ENCODE measurements at places on chromosomes 11 and 22.

GRCh38 chr11:75632962-75633361 is 35.9 kb downstream of the MAP6 start:
- no peak for DNase-seq

GRCh38 chr11:66688561-66689534 is 11.2 kb upstream of the RBM4B start:
- DNase-seq = no peak

DNA sequence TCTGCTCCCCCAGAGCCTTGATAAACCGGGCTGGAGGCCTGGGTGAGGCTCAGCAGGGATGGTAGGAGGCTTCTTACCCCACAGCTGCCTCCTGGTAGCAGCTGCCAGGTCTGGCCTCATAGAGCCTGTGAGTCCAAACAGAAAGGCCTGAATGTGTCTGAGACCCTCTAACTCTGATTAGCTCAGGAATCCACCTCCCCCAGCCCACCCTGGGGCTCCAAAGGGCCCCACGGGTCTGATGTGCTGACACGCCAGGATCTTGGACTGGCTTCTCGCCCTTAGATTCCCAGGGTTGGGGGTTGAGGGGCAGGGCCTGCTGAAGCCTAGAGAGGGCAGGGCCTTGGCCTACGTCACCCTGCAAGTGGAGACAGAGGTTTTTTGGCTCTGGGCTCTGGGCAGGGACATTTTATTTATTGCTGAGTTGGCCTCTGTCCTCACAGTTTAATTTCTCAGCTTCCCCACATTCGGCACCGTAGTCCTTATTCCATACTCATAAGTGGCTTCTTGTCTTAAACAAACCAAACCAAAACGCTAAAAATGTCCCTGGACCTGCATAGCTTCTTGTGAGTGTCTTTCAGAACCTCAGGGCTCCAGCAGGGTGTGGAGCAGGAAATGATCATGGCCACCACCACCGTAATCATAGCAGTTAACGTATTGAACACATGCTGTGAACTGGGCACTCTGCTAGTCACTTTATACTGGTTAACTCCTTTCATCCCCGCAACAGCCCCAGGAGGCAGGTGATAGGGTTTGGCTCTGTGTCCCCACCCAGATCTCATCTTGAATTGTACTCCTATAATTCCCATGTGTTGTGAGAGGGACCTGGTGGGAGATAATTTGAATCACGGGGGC is 25.1 kb downstream of the KIAA1671 start:
- DNase-seq = no peak

DNA sequence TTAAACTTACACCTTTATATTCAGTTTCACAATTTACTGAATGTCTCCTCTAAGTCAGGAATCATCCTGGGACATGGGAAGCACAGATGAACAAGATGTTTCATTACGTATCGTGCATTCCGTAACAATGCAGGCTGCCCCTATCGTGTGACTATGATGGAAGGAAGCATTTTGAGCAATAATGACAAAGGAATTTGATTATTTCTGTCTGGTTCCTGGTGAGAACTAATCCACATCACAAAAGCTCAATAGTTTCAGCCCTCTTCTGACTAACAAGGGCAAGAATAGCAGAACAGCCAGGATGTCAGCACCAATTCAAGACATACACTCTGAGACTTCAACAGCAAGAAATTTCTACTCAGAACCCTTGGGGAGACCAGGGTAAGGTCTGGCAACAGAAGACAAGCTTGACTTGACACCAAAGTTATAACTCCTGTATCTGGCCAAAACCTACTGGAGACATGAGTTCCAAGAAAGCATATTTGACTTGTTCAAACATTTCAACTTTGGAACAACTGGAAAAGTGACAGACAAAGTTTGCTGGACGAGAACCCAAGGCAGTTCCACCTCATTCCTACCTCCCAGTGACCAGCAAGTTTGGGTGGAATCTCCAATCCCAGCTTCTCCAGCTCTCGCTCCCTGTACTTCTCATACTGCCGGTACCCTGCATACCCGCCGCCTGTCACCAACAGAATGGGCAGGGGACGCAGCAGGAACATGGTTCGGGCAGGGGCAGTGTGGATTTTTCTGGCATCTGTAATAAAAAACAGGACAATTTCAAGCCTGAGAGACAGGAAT is 14.3 kb downstream of the PISD start:
- no peak for DNase-seq

DNA sequence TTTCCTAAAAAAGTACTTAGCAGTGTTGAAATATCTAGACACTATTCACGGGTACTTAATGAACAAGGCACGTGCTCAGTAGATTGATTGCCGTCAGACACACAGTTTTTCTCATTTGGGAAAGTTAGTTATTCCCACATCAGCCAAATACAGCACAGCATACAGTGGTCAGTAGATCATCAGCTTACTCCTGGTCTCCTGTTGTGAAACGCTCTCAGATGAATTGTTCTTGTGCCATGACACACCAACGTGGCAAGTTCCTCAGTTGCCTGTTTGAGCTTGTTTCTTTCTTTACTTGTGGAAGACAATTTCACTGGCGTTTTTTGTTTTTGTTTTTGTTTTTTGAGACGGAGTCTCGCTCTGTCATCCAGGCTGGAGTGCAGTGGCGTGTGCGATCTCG is 8.6 kb downstream of the TAB1 start:
- no peak for DNase-seq

DNA sequence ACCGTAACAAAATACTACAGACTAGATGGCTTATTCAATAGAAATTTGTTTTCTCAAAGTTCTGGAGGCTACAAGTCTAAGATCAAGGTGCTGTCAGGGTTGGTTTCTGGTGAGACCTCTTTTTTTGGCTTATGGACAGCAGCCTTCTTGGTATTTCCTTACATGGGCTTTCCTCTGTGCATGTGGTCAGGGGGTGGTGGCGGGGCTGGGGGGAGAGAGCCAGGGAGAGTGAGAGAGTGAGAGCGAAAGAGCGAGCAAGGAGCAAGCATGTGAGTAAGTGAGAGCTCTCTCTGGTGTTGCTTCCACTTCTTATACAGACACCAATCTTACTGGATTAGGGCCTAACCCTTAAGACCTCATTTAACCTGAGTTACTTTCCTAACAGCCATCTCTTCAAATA is 181.5 kb downstream of the TMEM135 start:
- DNase-seq = no peak

DNA sequence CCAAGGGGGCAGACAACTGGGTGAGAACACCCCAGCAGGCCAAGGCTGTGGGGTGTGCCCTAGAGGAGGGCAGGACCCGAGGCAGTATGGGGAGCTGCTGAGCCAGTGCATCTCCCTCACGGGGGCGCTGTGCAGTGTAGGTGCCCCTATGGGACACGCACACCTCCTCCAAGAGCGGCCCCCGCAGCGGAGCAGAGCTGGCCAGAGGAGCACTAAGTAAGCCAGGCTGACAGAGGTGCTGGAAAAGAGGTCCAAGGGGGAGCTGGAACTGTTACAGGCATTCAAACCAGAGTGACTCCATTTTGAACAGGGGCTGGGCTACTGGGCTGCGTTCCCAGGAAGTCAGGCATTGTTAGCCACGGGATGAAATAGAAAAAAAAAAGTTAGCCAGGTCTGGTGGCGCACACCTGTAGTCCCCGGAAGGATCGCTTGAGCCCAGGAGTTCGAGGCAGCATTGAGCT is 41.8 kb downstream of the TST start:
- DNase-seq = peak; percentile 74

GRCh38 chr22:32747588-32747987 is 53.9 kb upstream of the TIMP3 start:
- no peak for DNase-seq

DNA sequence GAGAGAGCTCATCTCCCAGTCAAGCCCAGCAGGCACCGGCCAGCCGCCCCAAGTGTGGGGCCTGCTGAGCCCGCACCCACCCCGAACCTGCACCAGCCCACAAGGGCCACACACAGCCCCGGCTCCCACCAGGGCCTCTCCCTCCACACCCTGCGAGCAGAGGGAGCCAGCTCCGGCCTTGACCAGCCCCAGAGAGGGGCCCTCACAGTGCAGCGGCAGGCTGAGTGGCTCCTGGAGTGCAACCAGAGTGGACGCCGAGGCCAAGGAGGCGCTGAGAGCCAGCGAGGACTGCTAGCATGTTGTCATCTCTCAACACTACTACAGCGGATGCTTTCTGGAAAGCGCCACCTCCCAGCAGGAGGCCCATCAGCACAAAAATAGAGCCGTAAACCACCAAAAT is 10.9 kb downstream of the DEFB108B start:
- DNase-seq = no peak

DNA sequence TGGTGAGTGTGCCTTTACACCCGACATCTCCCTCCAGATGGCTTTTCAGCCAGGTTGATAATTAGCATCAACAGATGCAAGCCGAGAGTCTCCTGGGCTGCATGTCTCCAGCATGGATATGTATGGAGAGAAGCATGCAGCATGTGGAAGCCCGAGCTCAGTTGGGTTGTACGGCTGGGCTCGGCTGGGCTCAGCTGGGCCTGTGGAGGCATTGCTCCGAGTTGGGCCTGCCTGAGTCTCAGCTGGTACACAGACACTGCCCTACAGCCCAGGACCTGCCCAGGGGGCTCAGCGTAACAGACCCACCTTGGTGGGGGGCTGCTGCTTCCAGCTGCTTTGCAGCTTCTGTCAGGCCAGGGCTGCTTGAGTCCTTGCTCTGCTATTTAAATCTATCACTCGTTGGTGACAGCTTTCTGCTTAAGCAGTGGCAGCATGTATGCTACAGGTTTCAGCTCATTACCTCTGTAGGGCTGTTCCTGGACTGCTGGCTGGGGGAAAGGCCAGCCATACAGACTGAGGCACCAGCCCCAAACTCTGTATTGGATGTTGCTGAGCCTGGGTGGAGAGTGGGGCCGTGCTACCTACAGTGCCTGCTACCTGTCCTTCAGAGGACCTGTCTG is 115.5 kb downstream of the TEAD1 start:
- DNase-seq = no peak

DNA sequence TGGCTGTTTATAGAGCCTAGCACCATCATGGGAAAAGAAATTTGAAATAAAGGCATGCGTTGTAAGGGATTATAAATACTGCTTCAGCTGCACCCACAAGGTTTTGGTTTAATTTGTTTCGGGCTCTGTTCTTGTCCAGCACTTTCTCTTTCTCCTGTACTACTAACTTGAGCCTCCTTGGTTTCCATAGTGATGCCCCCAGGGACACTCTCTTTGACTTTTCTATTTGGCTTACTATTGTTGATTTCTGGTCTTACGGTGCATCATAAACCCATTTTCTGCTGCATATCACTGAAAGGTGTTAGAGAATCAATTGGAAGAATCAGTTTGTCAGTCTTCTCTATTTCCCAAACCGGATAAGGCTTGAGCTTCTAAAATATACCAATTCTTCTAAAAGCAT is 1674.3 kb upstream of the RAG2 start:
- DNase-seq = no peak

DNA sequence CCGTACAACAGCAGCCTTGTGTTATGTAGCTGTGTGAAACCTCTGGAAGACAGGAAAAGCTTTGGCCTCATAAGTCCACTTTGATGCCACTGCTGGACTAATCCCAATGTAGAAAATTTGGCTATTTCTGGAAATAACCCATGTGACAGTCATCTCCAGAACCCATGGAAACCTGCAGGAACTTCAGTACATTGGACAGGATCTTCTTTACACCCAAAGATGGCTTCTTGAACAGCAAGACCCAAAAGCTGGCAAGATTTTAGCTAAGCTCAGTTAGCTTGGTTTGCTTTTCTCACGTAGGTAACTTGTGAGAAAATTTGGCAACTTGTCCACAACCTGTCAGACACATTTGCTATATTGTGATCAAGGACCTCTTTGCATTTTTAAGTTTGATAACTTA is 74.8 kb upstream of the RCN1 start:
- no peak for DNase-seq

DNA sequence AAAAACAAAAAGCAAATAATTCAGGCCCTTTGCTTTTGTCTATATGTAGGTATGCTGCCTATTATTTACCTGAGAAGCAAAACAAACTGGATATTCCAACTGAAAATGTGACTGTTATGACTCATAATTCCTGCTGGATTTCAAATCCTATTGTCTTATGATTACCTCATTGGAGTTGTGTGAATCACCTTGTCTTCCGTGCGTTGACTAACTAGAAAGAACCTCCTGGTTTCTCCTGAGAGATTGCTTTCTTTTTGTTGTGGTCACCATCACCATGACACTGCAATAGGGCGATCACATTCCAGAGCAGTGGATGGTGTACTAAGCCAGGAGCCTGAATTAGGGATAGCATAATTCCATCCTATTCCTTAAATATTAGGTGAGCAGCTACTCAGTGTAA is 23.0 kb upstream of the EXPH5 start:
- no peak for DNase-seq

GRCh38 chr11:1879342-1879940 is 12.3 kb downstream of the PRR33 start:
- no peak for DNase-seq

Measured in effector CD8-positive, alpha-beta T cell (primary cell).